Left colon (tissue), 2 donors: ENCODE measurements at places on chromosomes 12 and 14. TPM values are rescaled to one million over a fixed set of nuclear protein-coding genes. Genes with fewer than 3 reads are reported as not detected.

GRCh38 chr12:99413751-99414150 is 233.8 kb upstream of the GARIN6 start:
- DNase-seq = no peak

GRCh38 chr12:58131986-58132755 is 190.8 kb downstream of the ATP23 start:
- no peak for DNase-seq

DNA sequence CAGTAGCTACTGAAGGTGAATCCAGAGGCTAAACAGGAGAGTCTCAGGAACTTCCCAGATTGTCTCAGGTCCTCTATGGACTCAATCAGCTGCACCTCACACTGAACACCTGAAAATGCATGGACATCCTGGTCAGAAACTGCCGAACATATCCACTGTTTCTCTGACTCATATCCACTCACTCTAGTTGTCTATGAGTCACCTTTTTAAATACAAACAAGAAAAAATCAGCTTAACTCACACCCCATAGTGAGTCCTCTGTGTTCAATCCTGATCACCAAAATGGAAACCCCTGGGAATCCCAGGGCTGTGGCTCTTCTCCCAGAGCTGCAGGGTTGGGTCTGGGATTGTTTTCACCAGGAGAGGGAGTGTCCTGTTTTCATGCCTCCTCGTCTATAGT is 556.7 kb downstream of the TMEM121 start:
- no peak for DNase-seq

DNA sequence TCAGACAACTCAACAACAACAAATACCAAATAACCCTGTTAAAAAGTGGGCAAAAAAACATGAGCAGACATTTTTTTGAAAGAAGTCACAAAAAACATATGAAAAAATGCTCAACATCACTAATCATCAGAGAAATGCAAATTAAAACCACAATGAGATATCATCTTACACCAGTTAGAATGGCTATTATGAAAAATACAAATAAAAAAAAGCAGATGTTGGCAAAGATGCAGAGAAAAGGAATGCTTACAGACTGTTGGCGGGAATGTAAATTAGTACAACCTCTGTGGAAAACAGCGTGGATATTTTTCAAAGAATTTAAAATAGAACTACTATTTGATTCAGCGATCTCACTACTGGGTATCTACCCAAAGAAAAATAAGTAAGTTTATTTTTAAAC is 114.0 kb downstream of the SLC38A4 start:
- DNase-seq = no peak

DNA sequence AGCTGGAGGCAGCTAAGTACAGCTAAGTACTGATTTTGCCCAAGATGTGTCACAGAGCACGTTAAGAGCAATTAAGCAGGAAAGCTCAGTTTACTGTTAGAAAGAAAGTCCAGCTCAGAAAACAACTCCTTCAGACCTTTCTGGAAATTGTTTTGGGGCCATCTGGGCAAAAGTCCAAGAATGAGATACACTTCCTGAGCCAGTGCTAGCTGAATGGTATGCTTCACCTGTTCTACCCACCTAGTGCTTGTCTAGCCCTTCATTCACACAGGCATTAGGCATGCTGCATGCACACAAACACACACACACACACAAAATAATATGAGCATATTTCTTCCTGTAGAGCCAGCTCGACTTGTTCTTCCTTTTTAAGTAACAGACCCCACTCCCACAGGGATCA is 6.6 kb upstream of the IKZF4 start:
- DNase-seq = no peak

The CPNE8 gene
- total RNA-seq = 30.6 TPM

The NELL2 gene
- 6.1 TPM for total RNA-seq

- DNase-seq = no peak
Measured at GRCh38 chr12:9604287-9604686, 3.4 kb downstream of the KLRB1 start.

The GARIN6 gene
- total RNA-seq = not detected

DNA sequence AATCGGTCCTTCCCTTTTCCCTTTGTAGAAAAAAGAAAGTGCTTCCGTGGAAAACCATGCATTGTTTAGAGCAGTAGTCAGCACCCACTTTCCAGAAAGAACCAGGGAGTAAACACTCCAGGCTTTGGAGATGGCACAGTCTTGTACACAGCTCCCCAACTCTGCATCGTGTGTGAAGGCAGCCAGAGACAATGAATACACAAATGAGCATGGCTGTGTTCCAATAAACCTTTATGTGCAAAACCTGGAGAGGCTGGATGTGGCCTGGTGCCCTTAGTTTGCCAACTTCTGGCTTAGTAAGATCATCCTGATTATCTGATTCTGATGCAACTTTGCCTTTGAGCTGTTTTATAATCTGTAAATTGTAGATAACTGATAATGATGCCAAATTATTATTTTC is 463.4 kb upstream of the TMEM132C start:
- no peak for DNase-seq

DNA sequence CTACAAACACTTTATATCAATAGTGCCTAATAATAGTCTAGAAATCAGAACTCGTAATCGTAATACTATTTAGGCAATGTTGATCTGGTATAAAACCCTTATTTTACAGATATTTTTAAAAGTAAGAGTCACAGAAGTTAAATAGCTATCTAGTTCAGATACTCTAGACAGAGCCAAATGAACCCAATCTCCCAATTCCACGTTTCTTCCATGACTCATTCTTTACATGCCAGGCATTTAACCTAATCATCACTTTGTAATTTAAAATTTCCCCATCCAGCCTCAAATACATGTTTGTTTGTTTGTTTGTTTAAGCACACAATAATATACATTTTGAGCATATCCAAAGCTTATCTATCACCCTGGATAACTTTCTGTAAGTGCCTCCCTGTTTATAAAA is 36.4 kb upstream of the GARIN6 start:
- no peak for DNase-seq

DNA sequence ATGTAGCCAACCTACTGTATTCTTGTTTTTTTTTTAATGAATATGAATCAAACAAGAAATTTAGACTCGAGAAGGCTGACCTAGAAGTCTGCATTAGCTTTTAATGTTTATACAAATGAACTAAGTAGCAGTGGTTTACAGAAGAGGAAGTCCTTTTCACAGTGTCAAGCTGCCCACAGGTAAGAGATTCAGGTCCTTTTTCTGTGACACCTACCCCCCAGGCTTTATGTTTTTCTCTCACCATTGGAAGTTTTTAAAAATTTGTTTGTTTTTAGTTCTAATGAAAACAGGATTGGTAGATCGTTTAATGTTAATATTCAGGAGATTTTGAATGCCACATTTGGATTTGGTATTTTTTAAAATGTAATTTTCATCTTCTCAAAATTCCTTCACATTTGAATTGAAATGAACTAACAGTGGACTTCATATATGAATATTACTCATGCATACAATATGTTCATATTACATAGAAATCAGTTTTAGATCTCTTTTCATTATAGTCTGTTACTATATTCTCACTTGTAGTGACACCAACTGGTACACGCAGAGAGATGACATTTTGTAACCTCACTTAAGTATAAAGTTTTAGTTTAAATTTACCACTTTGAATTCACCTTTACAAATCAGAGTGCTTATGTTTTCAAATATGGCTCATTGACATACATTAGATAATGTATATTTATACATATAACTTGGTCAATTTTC is 29.7 kb downstream of the ATF7IP start:
- DNase-seq = no peak

GRCh38 chr14:24952851-24953666 is 96.9 kb downstream of the STXBP6 start:
- peak; percentile 16 for DNase-seq

DNA sequence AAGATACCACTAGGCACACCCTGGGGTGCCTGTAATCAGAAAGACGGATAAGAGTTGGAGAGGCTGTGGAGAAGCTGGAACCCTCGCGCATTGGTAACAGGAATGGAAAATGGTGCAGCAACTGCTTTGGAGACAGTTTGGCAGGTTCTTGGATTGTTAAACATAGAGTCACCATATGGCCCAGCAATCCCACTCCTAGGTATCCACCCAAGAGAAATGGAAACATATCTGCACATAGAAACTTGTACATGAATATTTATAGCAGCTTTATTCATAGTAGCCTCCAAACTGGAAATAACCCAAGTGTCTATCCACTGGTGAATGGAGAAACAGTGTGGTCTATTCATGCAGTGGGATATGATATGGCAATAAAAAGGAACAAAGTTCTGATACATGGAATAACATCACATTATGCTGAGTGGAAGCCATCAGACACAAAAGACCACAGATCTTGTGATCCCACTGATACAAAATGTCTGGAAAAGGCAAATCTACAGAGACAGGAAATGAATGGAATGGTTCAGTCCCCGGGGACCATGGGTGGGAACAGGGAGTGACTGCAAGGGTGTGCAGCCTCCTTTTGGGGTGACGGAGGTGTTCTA is 45.4 kb downstream of the JAG2 start:
- DNase-seq = no peak

The C14orf39 gene
- not detected for total RNA-seq

DNA sequence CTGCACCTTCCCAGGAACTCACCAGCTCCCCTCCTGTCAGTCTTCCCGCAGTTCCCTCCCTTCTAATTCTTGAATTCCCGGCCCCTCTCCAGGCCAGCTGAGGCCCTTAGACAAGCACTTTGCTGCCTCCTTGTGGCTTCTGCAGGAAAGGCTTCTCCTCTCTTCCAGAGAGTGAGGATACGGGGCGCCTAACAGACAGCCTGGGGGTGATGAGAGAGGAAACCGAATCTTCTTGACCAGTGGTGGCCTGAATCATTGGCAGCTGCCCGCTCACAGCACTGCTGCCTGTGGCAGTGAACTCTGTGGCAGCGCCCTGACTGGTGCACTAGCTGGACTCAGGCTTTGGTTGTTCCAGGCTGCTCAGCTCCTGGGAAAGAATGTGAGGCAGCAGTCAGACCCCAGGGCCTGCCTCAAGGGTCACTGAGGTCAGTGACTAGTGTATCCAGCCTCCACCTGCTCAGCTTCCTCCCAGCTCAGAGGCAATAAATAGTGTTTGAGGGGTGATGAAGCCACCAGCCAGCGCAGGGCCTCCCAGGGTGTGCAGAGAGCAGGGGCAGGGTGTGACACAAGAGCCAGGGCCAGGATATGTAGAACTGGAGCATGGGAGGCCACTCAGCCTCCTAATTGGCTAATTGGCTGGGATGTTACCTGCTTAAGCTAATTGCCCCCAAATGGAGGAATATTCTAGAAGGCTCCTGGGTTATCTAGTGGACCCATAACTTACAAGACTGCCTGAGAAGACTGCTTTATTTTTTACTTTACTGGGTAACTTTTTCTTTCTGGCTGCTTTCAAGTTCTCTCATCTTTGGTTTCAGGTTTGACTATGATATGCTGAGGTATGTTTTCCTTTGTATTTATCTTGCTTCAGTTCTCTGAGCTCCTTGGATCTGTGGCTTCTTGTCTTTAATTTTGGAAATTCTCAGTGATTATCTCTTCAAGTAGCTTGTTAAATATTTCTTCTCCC is 12.9 kb upstream of the MCRS1 start:
- peak; percentile 62 for DNase-seq

GRCh38 chr12:48180857-48181495 is 2.5 kb upstream of the CCDC184 start:
- DNase-seq = no peak

DNA sequence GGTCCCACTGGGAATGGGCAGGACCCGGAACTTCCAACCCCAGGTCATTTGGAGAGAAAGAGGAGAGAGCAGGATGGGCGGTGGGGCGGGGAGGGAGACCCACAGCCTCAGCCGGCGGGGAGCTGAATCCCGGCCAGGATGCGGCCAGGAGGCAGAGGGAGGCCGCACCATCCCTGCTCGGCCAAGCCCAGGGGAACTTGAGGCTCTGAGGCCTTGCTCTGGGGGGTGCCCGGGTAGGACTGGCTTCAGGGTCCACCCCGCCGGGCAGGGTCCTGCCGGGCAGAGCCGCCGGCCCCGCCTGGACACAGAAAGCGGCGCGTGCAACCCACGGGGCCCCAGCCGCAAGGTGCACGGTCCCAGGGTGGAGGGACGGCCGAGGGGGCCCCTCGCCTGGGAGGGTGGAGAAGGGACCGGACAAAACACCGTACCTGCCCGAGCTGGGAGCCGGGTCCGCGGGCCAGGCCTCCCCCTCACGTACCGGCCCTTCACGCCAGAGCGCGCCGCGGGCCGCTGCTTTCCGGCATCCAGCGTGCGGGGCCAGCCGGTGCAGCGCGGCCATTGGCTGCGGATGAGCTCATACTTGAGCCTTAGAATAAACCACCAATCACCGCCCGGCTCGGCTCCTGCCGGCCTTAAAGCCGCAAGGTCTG is at the start of gene RPS6KL1:
RPS6KL1 (minus strand) TSS at position 509 of the 650 bp plus-strand sequence. CDS start 1,719 bp downstream, outside the sequence.
- peak; percentile 91 for DNase-seq

The CLEC4C gene
- not detected for total RNA-seq

DNA sequence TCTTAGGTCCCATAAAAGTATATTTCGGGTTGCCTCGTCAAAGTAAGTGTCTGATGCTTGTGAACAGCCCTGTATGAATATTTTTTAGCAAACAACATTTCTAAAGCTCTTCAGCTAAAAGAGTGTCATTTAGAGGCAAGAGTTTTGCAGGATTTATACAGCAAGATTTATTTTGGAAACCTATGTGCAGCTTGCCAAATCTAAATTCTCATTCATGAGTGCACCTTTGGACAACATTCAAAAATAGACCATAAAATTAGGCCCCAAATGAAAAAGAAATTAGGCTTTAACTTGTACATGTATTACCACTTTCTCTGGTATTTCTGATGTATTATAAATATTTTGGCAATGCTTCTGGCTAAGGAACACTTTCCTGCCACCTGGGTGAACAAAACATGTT is 224.4 kb upstream of the PDZRN4 start:
- DNase-seq = no peak

GRCh38 chr12:54053751-54054741 is at the start of gene HOXC4:
HOXC4 (plus strand) TSS chr12:54053835; CDS start chr12:54053923, 88 bp downstream.
- DNase-seq = no peak

DNA sequence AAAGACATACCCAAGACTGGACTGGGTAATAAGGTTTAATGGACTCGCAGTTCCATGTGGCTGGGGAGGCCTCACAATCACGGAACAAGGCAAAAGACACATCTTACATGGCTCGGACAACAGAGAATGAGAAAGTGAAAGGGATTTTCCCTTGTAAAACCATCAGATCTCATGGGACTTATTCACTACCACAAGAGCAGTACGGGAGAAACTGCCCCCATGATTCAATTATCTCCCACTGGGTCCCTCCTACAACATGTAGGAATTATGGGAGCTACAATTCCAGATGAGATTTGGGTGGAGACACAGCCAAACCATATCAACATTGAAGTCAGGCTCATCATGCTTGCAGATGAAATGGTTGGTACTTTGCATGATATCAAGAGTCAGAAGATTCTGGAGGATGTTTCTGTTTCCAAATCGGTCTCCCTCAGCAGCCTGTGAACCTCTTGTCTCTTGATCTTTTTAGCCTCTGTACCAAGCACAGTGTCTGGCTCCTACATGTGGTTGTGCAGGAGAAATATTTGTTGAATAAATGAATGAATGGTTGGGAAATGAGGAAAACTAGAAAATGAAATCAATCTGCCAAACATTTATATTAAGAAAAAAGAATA is 98.6 kb downstream of the VRK1 start:
- DNase-seq = no peak

The DHRS7 gene
- 90.9 TPM for total RNA-seq
